Ureter (tissue), 1 donor: ENCODE measurements at places on chromosomes 2 and 18. TPM values are rescaled to one million over a fixed set of nuclear protein-coding genes. Genes with fewer than 3 reads are reported as not detected.
A peak's percentile ranks its signal among the peaks of the same experiment; 100 is the strongest.

DNA sequence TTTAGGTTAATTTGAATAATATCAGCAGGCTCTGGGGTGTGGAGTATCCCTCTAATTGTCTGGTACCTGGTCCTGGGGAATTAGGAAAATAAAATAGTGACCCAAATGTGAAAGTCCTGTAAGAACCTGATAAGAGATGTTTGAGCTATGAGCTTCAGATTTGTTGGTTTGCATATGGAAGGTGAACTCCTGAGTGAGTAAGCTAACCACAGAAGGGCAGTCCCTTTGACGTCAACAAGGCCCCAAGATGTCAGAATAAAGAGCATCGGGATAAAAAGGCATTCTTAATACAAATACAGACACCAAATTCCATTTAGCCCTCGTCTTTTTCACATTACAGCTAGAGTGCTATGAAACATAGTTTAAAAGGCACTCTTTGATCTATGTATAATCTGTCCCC is 1366.3 kb upstream of the TMEFF2 start:
- DNase-seq = no peak

GRCh38 chr2:241413929-241414580 is 58.0 kb downstream of the FARP2 start:
- no peak for DNase-seq

DNA sequence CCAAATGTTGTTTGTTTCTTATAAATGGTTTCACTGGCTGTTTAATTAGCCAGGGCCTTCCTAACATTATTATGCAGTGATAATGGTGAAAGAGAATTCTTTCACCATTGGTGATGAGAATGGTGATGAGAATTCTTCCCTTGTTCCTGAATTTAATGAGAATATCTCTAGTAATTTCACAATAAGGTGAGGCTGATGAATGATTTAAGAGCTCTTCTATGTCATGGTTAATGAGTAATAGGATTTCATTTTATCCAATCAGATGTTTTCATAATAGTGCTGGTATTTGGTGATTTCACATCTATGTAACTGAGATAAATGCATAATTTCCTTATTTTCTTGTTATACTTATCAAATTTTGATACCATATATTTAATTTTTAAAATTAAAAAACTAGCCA is 535.7 kb upstream of the ZEB2 start:
- no peak for DNase-seq

DNA sequence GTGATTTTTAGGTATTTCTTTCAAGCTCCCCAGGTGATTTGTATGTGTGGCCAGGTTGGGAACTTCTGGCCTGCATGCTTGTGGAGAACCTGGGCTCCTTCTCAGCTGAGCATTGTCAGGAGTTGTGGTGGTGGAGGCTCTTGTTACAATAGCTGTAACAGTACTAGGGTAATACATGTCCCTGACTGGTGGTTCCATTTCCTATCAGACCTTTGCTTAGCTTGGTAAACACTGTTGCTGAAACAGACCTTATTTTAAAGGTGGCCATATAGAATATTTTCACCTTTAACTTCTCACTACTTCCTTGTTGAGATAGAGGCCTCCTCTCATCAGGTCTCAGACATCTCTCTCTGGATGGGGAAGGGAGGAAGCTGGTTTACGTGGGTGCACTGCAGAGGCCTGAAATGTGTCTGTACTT is 79.2 kb downstream of the SETBP1 start:
- DNase-seq = no peak

GRCh38 chr2:20868377-20868776 is 45.5 kb upstream of the LDAH start:
- DNase-seq = no peak

GRCh38 chr2:30148850-30149249 is 2.0 kb downstream of the YPEL5 start:
- no peak for DNase-seq

DNA sequence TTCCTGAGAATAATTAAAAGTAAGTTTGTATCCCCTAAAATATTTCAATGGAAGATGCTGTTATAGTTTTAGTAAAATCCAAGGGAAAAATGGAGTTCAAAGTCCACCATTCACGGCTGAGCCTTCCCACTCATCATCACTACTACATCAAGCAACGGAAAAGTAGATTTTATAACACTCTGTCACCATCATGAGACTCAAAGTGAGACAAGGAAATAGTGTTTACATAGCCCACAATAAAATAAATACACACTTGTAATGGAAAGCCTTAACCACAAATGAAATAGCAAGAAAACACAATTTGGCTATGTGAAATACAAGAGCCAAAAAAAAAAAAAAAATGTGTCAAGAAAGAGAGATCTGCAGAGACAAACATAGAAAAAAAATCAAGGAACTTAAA is 569.9 kb upstream of the REG3G start:
- DNase-seq = no peak

DNA sequence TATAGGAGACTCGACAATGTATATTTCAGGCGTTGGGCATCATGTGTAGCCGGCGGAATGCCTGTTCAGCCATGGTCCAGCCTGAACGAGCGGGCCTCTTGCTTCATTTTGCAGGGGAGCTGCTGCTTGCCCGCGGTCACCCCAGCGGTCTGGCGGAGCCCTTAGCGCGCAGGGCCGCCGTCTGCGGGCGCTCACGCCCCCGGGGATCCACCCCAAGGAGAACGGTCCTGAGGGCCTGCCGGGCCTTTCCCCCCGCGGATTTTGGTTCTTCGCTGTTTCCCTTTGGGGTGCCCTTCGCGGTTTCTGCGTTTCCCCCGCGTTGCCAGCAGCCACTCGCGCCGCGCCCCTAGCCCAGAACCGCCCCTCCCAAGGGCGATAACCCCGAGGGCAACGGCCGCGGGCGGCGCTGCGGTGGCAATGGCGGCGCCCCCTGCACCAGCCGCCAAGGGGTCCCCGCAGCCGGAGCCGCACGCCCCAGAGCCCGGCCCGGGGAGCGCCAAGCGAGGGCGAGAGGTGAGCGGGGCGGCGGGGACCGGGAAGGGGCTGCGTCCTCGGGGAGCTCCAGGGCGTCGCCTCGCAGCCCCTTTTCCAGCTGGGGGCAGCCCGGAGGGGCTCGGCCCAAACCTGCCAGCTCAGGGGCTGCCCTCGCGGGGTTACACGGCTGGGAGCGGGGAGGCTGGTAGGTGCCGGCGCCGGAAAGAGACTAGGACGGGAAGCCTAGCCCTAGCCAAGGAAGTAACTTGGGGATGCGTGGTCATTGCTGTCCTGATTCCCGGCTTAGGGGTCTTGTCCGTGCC is at the start of gene MFSD2B:
MFSD2B (plus strand) TSS at position 406 of the 797 bp plus-strand sequence; CDS start at position 418, 12 bp downstream.
- no peak for DNase-seq

GRCh38 chr2:233141901-233142300 is 81.8 kb downstream of the INPP5D start:
- no peak for DNase-seq

DNA sequence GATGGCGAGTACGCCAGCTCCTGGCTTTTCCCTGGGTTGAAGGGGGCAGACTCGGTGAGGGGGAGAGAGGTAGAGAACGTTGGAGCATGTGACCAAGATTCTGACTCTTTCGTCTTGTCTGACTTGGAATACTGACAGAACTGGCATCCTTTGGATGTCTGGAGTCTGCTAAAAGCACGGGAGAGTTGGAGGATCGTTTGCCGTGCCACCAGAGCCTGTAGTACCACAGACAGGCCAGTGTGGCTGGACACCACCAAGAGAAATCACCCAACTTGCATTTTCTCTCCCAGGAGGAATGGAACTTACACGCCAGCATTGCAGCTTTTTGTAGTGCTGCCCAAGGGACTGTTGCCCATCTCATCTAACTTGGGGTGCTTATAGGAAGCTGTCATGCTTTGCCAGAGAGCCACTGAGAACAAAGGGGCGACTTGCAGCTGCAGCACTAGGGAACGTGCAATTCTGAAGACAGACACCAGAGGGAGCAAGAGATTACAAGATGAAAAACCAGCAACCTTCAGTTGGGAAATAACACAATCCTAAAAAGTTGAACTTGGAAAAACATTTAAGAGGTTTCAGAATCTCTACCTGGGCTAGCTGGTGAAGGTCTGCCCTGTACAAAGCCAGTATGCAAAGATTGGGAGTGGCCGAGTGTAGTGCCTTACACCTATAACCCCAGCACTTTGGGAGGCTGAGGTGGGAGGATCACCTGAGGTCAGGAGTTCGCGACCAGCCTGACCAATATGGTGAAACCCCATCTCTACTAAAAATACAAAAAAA is 24.1 kb downstream of the PSMG2 start:
- DNase-seq = peak; percentile 59

DNA sequence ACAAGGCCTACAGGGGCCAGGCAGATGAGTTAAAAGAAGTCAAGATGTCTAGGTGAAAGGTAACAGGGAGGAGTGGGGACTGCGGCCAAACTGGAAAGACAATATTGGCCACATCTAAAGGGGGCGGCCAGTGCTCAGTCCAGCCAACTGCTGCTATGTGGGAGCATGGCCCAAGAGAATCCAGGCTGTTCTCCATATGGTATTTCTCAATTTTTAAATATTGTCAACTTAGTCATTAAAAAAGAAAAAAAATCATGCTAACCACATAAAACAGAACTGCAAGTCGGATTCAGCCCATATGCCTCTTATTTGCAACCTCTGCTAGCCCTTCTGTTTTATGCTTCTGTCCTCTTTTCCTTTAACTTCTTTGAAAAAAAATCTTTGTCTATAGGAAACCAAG is 14.8 kb downstream of the TRABD2A start:
- DNase-seq = no peak

- DNase-seq = no peak
Observed at GRCh38 chr18:56066524-56067213, 478.7 kb upstream of the TCF4 start.

DNA sequence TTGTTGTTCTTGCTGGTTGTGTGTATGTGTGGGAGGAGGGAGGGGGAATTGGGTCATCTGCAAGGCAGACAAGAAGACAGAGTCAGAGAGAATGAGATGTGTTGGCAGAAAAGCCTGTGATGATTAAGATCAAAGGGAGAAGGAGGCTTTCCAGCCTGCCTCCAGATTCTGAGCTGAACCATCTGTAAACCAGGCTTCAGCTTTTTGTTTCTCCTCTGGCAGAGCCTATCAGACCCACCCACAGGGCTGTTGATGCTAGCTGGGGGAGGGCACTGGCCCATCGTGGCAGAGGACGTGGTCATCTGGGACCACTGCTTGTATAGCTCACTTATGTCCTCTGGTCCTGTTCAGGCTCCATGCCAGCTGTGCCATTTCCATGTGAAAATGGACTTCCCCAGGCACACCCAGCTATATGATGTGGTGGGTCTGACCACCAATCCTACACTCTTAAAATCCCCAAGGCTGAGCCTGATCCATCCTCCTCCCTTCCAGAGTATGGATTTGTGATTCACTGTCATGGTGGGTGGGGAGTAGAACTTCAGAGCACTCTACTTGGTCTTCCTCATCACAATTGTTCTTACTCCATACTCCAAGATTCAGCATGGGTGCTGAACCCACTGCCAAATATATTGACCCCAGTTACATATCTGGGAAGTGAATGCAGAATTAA is 27.8 kb upstream of the COL6A3 start:
- DNase-seq = no peak

GRCh38 chr2:33217406-33217805 is 259.0 kb upstream of the RASGRP3 start:
- no peak for DNase-seq

- no peak for DNase-seq
Observed at GRCh38 chr2:50773211-50773932, 258.6 kb downstream of the NRXN1 start.

DNA sequence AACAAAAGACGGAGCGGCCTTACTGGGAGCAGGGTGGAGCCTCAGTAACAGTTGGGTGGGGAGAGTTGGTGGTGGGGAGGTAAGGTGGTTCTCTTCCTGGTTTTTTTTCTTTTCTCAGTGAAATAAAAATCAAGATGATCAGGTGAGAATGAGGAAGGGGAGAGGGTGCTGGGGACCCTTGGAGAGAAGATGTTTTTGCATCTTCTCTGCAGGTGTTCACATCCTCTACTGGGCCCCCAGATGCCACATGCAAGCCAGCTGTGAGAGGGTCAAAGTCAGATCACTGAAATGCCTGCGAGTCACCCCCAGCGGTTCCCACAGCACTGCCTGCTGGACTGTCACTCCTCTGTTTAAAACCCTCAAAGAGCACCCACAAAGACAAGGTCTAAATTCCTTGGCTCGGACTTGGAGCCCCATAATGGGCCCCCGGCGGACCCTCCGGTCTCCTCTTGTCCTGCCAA is 69.8 kb upstream of the FHL2 start:
- no peak for DNase-seq

- no peak for DNase-seq
Observed at GRCh38 chr2:37378411-37378810, 34.0 kb downstream of the QPCT start.

DNA sequence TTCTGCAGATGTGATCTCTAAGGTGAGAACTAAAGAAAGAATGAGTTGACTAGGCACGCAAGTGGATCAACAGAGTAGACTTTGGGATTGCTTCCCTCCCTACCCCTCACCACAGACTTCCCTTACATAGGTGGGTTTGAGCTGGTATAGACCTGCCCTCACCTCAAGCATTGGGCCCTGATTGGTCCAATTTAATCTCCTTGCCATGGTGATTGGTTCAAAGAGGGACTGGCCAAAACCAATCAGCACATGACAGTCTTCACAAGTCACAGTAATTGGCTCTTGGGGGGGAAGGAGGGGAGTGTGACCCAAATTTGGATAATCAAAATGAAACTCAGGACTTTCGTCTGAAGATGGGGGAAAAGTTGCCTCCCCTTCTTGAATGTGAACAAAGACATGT is 36.6 kb upstream of the LNPK start:
- no peak for DNase-seq

GRCh38 chr2:10395893-10396292 is 52.2 kb downstream of the ODC1 start:
- no peak for DNase-seq

- no peak for DNase-seq
Observed at GRCh38 chr2:241048949-241049343, 50.5 kb downstream of the SNED1 start.

- DNase-seq = peak; percentile 48
Observed at GRCh38 chr18:3177902-3178687, 41.7 kb downstream of the MYOM1 start.

DNA sequence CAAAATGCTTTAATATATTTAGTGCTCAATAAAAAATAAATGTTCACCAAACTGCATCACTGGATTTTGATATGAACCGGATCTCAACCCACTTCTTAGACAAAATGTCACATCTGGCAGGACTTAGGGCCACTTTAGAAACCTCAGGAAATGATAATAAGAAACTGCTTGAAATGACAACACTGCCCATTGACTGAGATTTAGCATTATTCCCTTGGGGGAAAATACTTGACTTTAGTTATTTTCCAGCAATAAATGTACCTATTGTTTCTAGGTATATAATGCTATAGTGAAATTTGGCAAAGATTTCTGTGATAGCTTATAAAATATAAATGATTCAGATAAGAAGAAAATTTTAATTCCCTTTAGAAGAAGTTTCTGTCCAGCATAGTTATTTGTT is 195.1 kb downstream of the ICOS start:
- DNase-seq = no peak

Gene THUMPD2
- 24.6 TPM for total RNA-seq

Gene IL18R1
- 12.4 TPM for total RNA-seq

Gene DSG4
- not detected for total RNA-seq

Gene PID1
- total RNA-seq = 25.8 TPM

Gene DHRS9
- total RNA-seq = 1.1 TPM

Gene DCC
- 4.4 TPM for total RNA-seq

Gene CD8A
- 10.9 TPM for total RNA-seq

Gene KCNK3
- 9.2 TPM for total RNA-seq

Gene ALPG
- total RNA-seq = not detected

Gene DOK6
- total RNA-seq = 4.9 TPM
